ENCODE measurements at places on chromosomes 7 and 10. TPM values are rescaled to one million over a fixed set of nuclear protein-coding genes. Genes with fewer than 3 reads are reported as not detected.

The ANKRD7 gene
- 3.2 TPM for polyA plus RNA-seq

The AQP1 gene
- 225 TPM for polyA plus RNA-seq

The SNX10 gene
- polyA plus RNA-seq: 16.1 TPM

The DPCD gene
- 42.1 TPM for polyA plus RNA-seq

The TUBB8 gene
- polyA plus RNA-seq: 1.4 TPM

The SPDYE6 gene
- polyA plus RNA-seq: not detected

The SLC13A1 gene
- polyA plus RNA-seq: 26.2 TPM

The SRRM3 gene
- 1.00 TPM for polyA plus RNA-seq

The AP1S1 gene
- 73.4 TPM for polyA plus RNA-seq

The UNC5B gene
- polyA plus RNA-seq: 50.9 TPM

The STEAP4 gene
- polyA plus RNA-seq: 0.20 TPM

The LFNG gene
- polyA plus RNA-seq: 37.5 TPM

Data from renal cortex interstitium (tissue), 15 donors.